Activated CD8-positive, alpha-beta memory T cell treated with anti-CD3 and anti-CD28 coated beads, Interleukin-2, amount 10 ng/mL, durations not matched to agents 7 days and 5 days (primary cell): ENCODE measurements at places on chromosomes 11 and 22. TPM values are rescaled to one million over a fixed set of nuclear protein-coding genes. Genes with fewer than 3 reads are reported as not detected.

GAS2 gene
- 2.0 TPM for total RNA-seq

IL10RA gene
- total RNA-seq: 260 TPM

CARD18 gene
- not detected for total RNA-seq

DNAJB7 gene
- not detected for total RNA-seq

OSBP2 gene
- total RNA-seq: 4.3 TPM

PLEKHA7 gene
- 1.1 TPM for total RNA-seq

IFITM10 gene
- total RNA-seq: 1.3 TPM

APOA5 gene
- total RNA-seq: not detected

ENTHD1 gene
- 0.21 TPM for total RNA-seq
